Activated CD8-positive, alpha-beta memory T cell treated with anti-CD3 and anti-CD28 coated beads for 1 hour (primary cell): ENCODE measurements at places on chromosomes 7 and 10.

DNA sequence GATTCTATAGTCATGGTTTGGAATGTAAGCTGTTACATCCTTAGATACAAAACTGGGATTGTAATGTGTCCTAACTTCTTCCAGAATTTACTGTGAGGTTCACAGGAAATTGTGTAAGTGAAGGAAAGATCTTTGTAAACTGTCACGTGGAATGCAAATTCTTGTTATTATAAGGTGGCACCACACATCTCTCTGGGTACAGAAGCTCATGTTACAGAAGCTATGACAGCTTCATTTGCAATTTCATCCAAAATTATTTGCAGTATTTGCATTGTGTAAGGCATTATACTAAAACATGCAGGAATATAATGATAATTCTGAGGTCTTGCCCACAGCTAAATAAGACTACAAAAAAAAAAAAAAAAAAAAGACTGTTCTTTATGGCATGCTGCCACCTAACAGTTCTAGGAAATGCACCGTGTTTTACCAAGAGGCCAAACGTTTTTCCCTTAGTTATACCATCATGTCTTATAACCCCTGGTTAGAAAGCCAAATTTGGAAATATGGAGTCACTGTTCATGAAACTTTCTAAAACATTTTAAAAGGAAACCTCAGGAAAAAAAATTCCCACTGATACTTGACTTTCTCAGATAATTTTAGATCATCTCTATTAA lies 17.6 kb downstream of the MINDY3 start:
- no peak for DNase-seq

DNA sequence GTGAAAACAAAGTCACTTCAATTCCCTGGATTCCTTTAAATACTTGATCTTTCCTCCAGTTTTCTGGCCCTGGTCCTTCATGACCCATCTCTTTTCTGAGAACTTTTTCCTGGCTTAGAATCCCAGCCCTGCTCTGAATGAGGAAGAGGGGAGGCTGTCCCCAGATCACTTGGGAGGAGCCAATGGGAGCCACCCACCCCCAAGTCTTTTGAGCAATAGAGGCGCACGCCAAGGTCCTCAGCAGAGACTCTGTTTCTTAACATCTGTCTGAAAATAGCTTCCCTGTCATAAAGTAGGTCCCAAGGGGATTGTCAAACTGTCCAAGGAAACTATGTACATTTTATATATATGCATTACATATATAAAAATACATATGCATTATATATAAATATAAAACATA lies 126.8 kb downstream of the ADRA2A start:
- no peak for DNase-seq

GRCh38 chr7:37196676-37197075 lies 252.0 kb downstream of the ELMO1 start:
- no peak for DNase-seq

DNA sequence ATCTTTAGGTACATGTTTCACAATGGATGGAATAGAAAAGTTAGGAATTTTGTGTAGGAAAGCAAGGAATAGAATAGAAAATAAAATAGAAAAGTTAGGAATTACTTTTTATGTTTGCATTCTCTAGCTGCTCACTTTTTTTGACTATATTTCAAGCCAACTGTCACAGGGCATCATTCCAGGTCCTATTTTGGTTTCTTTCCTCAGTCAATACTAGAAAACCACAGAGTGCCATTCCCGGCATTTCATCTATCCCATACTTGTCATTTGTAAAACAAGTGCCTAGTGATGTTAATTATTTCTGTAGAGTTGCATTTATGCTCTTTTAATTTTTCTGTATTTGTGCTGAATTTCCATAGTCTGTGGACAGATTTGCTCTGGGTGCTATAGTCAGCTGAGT lies 66.2 kb downstream of the SDK1 start:
- no peak for DNase-seq

GRCh38 chr10:60192946-60193345 lies 196.7 kb downstream of the ANK3 start:
- DNase-seq = no peak
